Skeletal muscle cell (primary cell): ENCODE measurements at places on chromosomes 4 and X.

- no peak for DNase-seq
Measured at GRCh38 chr4:139651282-139652194, 14.1 kb upstream of the MGST2 start.

- DNase-seq = no peak
Measured at GRCh38 chr4:11741190-11741652, 312.5 kb upstream of the HS3ST1 start.

DNA sequence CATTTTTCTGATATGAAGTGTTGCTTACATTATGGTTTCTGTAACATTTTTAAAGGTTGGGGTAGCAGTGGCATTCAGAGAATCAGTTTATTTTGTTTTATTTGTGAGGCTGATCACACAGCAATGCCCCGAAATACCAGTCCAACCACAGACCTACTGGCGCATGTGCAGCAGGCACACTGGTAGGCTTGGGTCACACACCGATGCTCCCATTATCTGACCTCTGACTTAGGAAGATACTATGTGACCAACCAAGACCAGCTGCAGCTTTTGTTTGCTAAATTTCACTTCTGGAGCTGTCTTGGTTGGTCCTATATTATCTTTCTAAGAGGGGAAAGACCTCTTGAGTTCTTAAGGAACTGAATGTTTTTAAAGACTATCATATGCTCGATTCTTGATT lies 18.7 kb downstream of the PGM2 start:
- no peak for DNase-seq

DNA sequence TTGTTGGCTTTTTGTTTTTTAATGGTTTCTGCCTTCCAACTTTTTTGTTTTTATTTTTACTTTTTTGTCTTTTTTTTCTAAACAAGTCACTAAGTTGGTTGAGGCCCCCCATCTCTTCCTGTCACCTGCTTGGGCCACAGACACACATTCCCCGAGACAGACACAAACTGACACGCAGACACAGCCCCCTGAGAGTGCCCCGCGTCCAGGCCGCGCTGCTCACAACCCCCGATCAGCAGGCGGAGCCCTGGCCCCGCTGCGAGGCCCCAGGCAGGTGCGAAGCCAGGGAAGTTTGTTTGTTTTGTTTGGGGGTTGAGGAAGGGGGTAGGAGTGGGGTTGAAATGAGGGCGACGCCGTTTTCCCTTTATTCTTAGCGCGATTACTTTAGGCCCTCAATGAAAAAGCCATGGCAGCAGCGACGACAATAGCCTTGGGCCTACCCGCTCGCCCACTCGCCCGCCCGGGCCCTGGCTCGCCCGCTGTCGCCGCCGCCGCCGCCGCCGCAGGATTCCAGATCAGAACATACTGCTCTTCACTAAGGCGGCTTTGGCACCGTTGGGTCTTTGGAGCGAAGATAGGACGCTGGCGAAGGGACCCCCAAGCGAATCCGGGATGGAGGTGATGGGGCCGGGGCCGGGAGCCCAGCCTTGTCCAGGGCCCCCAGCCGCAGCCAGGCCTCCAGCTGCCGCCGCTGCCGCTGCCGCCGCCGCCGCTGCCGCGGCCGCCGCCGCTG lies 3.1 kb downstream of the PHOX2B start:
- no peak for DNase-seq

GRCh38 chrX:132294192-132294591 lies 74.9 kb upstream of the RAP2C start:
- DNase-seq = no peak
